ENCODE measurements at places on chromosomes 7 and 10.

- no peak for DNase-seq
These were observed 43.6 kb upstream of the THSD7A start for GRCh38 chr7:11875635-11876034.

- no peak for DNase-seq
These were observed 33.3 kb upstream of the FGFR2 start for GRCh38 chr10:121631365-121632029.

GRCh38 chr7:100578246-100579183 is 4.8 kb upstream of the SAP25 start:
- no peak for DNase-seq

DNA sequence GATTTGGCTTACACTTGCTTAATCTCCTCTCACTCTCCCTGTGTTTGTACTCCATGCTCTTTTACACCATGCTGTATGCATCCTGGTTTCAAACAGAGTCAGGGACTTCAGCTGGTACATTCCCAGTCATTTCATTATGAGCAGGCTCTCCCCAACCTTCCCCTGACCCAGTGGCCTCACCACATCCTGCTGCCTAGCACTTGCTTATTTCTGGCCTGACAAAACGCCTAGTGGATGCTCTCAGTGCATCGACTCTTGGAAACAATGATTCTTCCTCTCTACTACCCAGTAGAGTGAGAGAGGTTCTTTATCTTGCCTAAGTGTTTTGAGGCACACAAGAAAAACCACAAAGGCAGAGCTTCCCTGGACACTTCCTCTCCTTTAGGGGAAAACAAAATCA is 63.4 kb downstream of the CAV1 start:
- no peak for DNase-seq

GRCh38 chr7:31023877-31024276 is 28.2 kb upstream of the ADCYAP1R1 start:
- DNase-seq, result no peak

GRCh38 chr10:129419397-129419796 is 47.6 kb upstream of the MGMT start:
- no peak for DNase-seq

- DNase-seq, result no peak
These were observed 150.9 kb downstream of the RGS10 start for GRCh38 chr10:119391440-119392251.

- DNase-seq, result no peak
These were observed 1.0 kb upstream of the LRRN3 start for GRCh38 chr7:111089822-111090426.

DNA sequence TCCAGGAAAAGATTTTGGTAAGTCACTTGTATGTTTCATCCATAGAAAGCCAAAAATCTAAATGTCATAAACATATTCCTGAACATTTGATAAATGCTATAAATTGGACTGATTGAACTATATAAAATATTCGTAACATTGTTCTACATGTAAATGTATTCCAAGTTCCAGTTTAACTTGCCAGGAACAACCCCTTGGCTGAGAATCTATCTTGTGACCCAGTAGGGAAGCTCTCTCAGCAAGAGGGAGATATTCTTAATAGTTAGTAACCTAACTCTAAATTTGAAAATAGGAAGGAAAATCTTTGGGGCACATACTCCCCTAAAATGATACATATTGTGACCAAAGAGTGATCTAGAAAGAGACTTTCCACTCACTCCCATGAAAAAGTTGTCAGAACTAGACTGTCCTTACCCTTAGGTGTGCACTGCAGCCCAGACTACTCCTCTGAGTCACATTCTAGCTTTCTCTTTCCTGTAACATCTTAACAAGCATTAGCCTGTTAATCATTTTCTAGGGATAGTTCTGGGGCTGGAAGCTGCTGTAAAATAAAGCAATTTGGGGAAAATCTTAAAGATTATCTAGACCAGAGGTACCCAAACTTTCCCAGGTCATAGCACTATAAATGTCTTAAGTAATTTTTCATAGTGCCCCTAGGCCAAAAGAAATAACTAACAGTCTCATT is 73.7 kb upstream of the SKAP2 start:
- no peak for DNase-seq

DNA sequence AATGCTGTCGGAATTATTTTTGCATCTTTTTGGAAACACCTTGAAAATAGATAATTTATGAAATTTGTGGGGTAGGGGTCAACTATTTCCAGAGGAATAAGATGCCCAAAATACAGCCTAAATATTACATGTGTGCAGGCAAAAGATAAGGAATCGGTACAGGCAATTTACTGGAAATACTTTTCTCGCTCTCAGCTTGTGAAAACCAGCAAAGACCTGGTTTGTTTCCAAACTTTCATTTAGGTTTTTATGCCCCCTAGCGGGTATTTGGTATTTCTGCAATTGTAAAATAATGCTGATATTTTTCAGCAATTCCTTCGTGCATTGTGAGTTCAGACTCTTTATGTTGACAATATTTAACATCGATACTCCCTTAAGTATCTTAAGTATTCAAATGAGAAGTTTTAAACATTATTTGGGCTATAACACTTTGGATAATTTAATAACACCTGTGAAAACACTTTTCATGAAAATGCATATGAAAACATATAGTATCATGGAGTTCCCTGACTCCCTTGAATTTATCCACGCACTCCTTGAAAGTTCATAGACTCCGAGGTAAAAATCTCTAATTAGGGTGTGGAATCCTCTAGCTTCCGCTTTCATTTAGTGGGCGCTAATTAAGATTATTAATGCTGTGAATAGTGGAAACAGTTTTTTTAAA is 132.4 kb downstream of the TSPAN12 start:
- DNase-seq, result no peak

DNA sequence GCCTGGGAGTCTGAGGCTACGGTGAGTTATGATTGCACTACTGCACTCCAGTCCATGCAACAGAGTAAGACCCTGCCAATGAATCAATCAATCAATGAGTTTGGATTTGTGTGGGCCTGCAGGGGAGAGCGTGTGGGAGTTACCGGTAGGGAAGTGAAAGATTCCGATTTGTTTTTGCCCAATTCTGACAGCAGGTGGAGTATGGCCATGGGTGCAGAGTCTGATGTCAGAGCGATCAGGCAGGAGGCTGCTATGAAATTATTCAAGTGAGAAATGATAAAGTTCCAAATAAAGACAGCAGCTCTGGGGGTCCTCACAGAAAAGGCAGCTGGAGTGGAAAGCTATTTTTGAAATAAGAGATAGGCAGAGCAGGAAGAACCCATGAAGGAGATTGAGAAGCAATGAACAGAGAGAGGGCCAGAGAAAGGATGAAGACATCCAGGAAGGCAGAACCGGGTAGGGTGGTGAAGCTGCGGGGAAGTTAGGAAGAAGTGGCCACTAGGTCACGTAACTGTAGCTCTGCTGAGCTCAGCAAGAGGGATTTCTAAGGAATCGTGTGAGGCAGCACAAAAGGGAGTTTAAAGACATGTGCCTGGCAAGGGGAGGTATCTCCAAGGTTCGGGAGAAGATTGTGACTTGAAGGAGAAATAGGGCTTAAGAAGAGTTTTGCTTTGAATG is 93.7 kb upstream of the NMT2 start:
- no peak for DNase-seq

DNA sequence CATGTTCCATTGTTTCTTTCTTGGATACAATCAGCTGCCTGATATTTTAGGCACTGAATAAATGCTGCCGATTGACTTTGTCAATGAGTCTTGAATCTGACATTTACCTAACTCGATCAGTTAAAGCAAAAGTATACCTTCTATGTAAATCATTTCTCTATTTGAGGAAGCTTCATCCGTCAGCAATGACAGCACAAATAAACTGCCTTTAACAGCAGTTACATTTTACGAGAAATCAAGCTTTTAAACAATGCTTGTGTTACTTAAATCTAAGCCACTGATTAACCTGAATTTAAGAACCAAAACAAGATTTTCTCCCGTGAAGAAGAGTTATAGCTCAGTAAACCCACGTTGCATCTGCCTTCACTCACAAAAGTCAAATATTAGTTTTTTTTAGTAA is 71.3 kb downstream of the CUL1 start:
- no peak for DNase-seq

- no peak for DNase-seq
These were observed 124.9 kb downstream of the DLG5 start for GRCh38 chr10:77801474-77802161.

GRCh38 chr7:90607196-90607595 is 11.1 kb downstream of the CDK14 start:
- DNase-seq, result no peak

DNA sequence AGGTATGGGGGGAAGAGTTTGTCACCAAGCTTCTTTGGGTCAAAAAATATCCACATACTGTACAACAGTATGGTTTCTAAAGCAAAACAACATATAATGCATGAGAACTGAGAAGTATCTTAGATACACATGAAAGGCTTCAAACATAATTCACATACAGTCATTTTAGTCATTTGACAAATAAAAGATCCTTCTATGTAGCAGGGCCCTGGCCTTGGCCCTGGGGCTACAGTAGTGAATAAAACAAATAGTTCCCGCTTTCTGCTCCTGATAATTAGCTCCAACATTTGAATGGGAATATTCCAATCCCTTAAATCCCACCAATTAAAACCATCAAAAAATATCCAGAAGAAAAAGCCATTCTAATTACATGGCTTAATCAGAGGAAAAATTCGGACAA is 51.3 kb downstream of the MALSU1 start:
- DNase-seq, result no peak

DNA sequence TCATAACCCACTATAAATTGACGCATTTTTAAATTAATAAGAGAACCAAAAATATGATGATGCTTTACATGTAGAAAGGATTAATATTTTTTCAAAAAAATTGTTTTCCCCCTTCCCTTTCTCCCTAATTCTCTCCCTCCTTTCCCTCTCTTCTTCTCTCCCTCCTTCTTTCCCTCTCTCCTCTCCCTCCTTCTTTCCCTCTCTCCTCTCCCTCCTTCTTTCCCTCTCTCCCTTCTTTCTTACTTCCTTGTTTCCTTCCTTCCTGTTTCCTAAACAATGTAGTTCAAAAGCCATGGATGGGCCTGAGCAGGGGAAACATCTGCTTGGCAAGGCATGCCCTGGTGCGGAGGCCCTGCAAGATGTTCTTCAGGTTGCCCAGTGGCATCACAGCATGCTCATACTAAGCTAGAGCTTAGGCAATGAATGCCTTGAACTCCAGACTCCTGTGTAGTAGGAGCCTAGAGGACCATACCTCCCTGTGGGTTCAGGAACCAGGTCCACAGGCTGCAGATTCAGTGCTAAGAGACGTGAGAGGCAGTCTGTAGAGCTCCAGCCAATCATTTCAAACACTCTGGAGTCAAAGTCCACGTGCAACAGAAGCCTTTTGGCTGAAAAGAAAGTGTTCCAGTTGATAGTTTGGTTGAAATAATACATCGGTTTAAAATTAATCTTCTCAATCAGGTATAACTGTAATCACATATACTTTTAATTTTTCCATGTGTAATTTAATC is 20.1 kb upstream of the MRPS17 start:
- no peak for DNase-seq

DNA sequence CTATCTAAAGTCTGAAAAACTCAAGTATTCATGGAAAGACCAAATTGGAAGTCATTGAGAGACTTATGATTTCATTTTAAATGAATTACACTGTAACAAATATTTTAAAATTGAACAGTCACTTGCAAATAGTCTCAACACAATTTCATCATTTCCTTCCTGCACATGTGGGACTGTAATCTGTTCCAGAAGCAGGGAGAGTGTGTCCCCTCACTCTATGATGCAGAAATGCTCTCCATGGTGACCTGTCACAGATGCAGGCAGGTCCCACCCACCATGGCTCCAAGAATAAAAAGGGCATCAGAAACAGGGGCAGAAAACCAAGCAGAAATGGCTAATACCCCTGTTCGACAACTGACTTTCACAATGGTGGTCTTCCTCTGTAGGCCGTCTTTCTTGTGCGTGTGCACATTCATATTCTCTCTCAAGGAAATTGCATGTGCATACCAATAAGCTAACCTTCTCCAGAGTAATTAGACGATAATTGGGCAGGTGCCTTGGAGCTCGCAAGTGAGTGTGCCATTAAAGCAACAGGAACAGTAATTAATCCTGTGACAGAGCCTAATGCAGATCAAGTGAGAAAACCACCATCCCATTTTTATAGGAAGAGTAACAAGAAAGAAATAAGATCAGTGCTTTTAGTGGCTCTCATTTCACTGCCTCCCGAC is 170.9 kb downstream of the ZMYND11 start:
- DNase-seq, result no peak

DNA sequence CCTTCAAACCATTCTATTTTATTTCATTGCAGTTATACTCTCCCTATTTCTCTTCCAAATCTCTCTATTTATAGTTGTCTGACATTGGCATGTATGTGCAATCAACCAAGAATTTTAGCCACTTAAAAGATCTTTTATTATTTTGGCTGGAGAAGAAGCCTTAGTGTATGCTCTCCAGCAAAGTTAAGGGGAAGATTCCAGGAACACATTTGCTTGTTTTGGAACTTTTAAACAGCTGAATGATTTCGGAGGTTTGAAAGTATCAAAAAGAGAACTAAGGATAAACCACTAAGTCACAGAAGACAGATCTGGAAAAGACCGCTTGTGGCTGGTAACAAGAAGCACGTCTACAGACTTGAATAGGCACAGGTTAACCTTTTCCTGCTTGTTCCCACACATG is 182.2 kb upstream of the FZD1 start:
- no peak for DNase-seq

DNA sequence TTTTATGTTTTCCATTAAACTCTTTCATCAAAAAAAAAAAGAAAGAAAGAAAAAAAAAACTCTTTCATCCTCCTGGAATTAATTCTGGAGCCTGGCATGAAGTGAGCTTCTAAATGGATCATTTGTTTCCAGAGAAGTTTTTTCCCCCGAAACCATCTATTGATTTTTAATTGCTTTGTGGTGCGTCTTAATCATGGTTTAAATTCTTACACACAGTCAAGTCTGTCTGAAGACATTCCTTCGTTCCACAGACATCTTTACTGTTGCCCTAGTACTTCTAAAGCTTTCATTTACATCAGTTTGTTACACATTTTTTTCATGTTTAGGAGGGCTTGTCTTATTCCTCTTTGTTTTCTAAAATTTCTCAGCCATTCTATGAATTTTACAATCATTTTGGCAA is 493.4 kb upstream of the FOXK1 start:
- DNase-seq, result no peak

DNA sequence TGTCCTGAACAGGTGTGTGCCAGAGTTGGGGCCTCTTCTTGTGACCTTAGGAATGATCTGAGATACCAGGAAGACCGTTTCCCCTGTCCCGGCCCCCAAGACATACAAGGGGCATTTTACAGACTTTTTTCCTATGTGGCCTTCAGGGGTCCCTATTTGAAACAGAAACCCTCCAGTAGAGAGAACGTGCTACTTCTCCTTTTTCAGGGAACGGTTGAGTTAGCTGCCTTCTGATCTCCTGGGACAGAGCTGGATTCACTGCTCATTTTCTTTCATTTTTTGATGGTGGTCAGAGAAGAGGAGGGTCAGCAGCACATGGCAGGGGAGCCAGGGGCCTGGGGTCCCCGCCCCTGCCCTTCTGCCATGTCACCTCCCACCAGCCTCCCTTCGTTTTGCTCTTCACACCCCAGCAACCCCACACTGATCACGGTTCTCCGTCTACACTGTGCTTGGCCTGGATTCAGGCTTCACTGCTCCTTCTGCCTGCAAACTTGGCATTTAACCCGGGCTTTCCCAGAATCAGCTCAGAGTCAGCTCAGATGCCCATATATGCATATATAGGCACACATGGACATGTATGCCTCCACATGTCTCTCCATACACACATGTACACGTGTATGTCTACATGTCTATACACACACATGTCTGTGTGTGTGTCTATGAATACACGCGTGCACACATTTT is 138.1 kb upstream of the BTBD16 start:
- DNase-seq, result no peak
